ENCODE measurements at places on chromosomes 4 and X.

DNA sequence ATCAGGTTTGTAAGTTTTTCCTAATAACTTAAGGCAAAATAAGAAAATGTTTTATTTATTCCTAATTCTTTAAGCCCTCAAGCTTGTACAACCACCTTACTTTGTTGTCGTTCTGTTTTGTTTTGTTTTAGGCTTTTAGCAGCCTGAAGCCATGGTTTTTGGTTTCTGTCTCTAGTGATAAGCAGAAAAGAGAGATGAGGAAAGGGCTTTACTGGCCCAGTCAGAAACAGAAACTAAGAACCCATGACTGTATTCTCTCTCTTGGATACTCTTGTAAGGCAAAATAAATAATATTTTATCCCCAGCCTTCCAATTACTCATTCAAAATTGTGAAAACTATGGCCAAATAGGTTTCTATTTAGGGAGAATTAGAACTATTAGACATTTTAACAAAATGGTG, 29.4 kb downstream of the TBC1D19 start:
- no peak for DNase-seq

DNA sequence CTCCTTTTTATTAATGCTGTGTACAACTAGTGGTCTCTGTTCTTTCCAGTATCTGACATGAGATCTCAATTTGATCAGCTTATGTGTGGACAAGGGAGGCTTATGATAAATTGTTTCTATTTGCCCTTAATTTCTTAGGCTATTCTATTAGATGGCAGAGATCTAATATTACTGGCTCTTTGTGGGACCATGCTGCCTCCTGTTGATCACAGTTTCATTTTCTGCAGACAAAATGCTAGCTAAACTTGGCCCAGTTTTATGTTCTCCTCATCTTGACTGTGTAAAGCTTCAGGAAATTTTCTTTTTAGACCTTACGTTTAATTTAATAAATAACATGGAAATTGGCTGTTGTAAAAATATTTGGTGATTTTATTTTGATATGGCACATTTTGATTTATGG, 627.1 kb upstream of the AADAT start:
- DNase-seq = no peak

DNA sequence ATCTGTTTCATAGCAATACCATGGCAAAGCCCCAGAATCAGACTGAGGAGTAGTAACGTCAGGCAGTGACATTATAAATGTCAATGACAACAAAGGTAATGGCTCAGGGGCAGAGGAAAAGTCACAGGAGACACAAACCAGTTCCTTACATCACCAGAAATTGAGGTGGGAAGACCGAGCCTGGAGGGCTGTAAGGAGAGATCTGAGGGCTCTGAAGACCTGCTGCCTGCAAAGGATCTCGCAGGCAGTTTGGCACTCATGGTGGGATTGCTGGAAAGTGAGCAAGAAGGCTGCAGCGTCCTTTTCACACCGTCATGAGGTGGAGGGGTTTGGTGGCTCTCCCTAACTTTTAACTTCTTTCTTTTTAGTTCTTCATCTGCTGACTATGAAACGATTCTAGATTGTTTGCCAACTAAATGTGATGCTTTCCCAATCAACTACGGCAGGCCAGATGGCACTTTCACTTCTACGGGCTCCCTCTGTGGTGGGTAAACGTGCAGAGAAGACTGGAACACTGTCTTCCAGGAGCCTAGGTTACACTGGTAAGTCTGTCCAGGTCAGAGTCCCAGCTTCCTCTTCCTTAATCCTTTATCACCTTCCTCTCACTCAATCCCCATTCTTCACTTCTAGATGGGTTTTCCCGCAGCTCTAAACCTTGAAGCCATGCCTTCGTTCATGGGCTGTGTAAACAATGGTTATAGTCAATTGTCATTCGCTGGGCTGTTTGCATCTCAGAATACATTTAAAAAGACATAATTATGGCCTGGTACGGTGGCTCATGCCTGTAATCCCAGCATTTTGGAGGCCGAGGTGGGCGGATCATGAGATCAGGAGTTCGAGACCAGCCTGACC, 58.2 kb downstream of the TBC1D9 start:
- no peak for DNase-seq

DNA sequence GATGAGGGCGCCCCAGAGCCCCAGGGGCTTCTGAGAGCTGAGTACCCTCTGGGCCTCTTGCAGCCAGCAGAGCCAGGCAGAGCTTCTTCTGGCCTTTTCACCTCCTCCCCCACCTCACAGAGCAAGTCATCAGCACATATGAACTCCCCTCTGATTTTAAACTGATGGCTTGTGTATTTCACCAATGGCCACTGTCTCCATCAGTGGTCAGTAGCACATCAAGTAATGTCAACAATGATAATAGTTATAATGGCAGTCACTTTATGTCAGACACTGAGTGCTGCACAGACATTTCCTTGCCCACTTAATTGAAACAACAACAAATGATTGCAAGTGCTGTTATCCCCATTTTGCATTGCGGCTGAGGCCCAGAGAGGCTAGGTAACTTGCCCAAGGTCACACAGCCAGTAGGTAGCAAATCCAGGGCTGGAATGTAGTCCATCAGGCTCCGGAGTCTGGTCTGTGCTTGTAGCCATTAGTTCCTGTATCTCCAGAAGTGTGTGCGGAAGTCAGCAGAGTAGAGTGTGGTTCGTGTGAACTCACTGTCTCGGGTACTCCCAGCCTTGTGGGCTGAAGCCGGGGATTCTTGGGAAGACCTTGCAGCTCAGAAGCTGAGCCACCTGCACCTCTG, 3.0 kb downstream of the ATP2B3 start:
- no peak for DNase-seq

DNA sequence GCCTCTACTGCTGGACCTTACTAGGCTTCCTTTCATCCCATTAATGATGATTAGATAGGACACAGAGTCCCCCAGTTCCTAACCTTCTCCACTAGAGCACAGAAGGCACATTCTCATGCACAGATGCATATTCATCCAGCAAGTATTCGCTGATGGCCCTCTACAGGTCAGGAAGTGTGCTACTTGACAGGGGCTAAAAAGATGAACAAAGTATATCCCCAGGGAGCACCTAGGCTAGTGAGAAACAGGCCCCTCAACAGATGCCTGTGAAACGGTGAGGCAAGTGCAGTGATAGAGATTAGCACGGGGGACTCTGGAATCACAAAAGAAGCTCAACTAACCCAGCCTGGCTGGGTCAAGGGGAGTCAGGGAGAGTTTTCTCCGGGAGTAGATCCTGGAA, 95.8 kb downstream of the MGST2 start:
- peak; percentile 43 for DNase-seq

- DNase-seq = no peak
Observed at GRCh38 chrX:142156567-142156966, 48.5 kb downstream of the MAGEC2 start.

GRCh38 chr4:11632025-11632424, 203.3 kb upstream of the HS3ST1 start:
- DNase-seq = no peak

DNA sequence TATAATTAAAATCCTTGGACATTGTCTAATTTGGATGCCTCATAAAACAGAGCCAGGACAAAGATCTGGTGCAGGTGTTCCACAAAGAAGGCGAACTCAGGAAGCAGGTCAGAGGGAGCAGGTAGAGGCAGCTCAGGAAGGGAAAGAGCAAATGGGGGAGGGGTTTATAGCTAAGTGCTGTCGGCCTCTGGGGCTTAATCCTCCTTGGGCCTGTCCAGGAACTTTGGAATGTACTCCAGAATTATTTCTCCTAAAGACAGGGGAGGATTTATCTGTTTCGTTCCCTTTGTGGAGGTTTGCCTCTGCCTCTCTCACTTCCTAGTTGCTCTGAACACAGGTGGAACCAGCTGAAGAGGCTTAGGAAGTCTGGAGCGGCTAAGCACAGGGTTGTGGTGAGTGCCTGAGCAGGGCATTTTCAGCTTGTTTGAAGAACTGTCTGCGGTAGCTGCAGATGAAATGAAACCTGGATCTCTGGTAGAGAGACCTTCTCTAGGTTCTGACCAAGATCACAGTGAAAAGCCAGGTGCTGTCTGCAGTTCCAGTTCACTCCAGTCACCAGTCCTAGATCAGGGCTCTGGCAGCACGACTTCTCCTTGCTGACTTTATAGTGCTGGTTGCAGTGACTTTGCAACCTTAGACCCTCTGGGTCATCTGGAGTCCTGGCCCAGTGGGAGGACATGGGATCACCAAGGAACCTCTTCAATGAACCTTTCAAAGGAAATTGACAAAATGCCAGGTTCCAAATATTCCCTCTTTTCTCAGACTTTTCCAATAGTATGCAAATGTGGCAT, 519.2 kb downstream of the PCDH10 start:
- DNase-seq = no peak

GRCh38 chrX:24607616-24608015, 39.5 kb downstream of the PCYT1B start:
- DNase-seq = no peak

DNA sequence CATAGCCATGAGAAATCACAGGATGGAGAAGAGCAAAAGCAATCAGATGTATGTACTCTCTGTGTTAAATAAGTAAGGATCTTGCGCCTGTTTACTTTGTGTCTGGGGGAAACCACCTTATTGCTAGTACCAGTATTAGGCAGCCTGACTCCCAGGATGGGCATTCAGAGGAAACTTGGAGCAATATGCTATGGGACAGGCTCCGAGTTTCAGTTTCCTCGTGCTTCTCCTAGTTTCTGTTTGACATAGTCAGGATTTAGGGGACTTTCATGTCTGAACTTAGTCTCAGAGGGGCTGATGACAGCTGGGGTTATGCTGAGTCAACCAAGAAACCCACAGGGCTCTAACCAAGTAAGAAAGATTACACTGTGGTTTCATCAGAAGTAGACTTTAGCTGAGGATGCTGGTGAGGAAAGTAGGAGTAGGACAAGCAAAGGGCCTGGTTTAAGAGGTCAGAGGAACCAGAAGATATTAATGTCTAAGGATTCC, 13.5 kb downstream of the NSUN7 start:
- DNase-seq = peak; percentile 11

- no peak for DNase-seq
Observed at GRCh38 chrX:56833626-56834025, 104.6 kb downstream of the NBDY start.

DNA sequence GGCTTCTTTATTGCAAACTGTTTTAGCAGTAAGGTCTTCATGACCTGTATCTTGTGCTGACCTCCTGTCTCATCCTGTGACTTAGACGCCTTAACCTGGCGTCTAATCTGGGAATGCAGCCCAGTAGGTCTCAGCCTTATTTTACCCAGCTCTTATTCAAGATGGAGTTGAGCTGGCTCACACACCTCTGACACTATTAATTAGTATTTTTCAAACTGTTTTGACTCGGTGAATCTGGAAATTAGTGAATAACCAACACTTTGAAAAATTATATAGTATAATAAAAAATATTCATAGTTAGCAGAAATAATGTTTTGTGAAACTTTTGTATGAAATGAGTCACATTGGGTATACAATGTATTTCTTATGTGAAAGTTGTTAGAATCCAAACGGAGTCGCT, 189.4 kb downstream of the PDGFRA start:
- DNase-seq = no peak

DNA sequence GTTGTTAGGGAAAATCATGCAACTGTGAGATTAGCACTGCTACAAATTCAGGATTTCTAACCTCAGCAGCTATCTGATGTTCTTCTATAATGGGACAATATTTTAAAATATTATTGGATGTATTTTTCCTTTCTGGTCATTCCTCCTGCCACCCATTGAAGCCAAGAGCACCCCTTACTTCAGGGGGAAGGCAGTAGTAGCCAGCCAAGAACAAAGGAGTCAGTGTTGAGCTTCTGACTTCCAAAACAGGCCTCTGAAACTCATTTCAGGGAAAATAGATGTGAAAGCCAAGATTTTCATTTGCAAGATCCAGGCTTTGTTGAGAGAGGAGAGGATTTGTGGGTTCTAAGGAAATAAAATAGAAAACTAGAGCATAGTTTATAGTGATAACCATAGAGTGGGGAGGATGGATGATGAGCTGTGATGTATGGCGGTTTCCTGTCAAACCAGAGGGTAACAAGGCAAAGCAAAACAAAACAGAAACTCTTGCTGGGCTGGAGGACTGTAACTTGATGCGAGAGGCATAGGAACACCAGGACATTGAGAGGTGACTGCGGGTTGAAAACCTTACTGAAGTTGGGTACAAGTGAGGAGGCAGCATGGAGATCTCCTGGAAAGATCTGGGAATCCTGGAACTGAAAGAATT, 173.7 kb upstream of the LEF1 start:
- DNase-seq = no peak

GRCh38 chr4:129059028-129059427, 34.3 kb downstream of the SCLT1 start:
- DNase-seq = no peak

- no peak for DNase-seq
Observed at GRCh38 chr4:25750874-25751273, 95.2 kb downstream of the SLC34A2 start.

GRCh38 chr4:144090744-144091143, 49.8 kb downstream of the GYPA start:
- no peak for DNase-seq

GRCh38 chrX:106201502-106202178, 33.5 kb downstream of the PWWP3B start:
- no peak for DNase-seq

DNA sequence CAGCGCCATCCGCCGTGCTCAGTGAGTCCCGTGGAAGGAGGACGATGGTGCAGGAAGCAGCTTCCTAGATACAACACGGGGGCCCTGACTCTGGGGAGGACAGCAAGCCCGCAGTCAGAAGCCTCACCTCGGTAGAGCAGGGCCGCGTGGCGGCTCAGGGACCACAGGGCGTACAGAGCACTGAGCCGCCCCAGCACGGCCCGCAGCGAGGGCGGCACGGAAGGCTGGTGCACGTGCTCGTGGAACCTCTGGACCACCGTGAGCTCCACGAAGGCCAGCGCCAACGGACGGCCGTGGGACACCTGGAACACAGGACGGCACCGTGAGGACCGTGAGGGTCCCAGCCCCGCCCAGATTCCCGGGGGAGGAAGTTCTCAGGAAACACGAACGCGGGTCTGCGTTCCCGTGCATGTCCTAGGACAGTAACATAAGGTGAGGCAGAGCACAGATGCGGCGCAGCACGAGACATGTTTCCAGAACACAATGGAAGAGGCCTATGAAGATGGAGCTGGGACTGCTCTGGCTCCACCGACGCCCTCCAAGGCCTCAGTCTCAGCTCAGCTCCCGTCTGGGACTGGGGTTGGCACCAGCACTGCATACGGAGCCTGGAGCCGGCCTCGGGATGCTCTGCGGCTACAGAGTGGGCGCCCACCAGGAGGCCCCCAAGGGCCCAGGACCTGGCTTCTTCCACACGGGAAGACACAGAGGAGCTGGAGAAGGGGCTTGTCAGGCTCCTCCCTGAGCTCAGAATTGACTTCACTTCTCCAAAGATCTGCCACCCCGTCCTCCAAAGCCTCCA, 65.5 kb downstream of the ACOX3 start:
- DNase-seq = no peak

- DNase-seq = no peak
Observed at GRCh38 chrX:122546269-122546668, 637.8 kb upstream of the GRIA3 start.

- DNase-seq = peak; percentile 61
Observed at GRCh38 chr4:40185830-40186664, 10.8 kb upstream of the RHOH start.

- peak; percentile 97 for DNase-seq
Observed at GRCh38 chrX:153900831-153901752, 3.4 kb upstream of the AVPR2 start.

Data from KBM-7 (cell line).